ENCODE measurements at places on chromosomes 5 and 9. TPM values are rescaled to one million over a fixed set of nuclear protein-coding genes. Genes with fewer than 3 reads are reported as not detected.

- no peak for DNase-seq
These were observed at the start of the genes ITGA1 and PELO for GRCh38 chr5:52787600-52788504. TSS of gene ITGA1 (plus strand) at chr5:52787916. CDS start at chr5:52788354, 438 bp downstream. TSS of gene PELO (plus strand) at chr5:52787916. CDS start at chr5:52800395, 12,479 bp downstream.

DNA sequence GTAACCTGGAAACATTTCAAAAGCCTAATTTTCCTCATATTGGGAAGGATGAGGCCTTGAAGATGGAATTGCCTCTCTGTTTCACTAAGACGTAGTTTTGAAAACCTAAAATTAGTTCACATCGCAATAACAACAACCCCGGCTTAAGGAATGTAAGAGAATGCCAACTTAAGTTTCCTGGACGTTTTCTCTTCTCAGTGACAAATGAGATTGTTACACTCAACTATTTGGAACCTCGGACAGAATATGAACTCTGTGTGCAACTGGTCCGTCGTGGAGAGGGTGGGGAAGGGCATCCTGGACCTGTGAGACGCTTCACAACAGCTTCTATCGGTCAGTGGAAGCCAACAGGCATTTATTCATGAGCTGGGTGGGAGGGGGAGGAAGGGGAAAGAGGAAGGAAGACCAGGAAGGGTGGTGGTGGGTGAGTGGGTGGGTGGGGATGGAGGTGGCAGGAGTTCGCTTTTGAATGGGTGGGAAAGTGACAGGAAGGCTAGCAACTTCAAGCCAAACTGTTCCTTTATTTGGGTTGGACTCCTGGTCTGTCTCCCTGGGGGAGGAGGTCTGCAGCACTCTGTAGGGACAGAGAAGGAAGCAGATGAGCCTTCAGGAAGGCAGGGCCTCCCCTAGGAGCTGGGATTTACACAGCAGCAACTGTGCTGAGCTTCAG is 83.4 kb downstream of the TEK start:
- DNase-seq = no peak

DNA sequence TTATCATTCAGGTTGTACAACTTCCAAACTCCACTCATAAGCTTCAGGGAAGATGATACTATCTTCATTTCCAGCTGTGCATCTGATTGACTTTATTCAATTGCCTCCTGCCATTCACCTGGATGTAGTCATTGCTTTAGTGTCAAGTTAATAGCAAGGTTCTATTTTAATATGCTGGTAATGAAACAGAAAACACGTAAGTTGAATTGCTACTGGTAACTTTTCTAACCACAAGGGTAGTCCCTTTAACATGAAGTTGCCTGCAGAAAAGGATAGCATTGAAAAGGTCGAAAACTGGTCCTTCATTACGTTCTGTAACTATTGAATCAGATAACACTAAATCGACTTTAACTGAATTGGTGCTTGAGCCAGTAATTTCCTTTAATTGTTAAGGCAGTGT is 459.4 kb upstream of the CDH6 start:
- no peak for DNase-seq

GRCh38 chr9:17294822-17295624 is 160.2 kb downstream of the CNTLN start:
- DNase-seq = no peak

IL13 gene
- not detected for total RNA-seq

SLCO4C1 gene
- 1.5 TPM for total RNA-seq

PCDHA10 gene
- 0.33 TPM for total RNA-seq

DNA sequence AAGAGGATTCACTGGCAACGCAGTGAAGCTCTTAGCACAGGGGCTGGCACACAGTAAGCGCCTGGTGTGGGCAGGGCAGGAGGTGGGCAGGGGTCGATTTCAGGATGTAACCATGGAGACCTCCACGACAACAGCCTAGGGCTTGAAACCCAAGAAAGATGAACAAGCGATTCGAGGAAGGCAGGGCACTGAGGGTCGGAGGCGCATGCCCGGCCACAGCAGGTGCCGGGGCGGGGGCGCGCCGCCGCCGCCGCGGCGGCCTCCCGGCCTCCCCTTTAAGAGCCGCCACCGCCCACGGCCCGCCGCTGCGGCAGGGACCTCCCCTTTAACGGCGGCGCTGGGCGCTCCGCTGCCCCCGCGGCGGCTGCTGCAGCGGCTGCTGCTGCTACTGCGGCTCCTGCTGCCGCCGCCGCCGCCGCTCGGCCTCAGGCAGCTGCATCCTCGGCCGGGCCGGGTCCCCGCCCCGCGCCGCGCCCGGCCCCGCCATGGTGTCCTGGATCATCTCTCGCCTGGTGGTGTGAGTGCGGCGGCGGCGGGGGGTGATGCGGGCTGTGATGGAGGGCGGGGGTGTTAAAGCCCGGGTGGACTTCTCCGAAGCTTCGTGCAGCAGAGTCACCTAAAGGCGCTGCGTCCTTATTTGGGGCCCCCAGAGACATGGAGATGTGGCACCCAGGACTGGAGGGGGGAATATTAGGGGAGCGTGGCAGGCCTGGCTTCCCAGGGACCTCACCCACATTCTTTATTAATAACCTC is at the start of gene REEP2:
REEP2 (plus strand) TSS at position 334 of the 753 bp plus-strand sequence; CDS start at position 486, 152 bp downstream.
- no peak for DNase-seq

DNA sequence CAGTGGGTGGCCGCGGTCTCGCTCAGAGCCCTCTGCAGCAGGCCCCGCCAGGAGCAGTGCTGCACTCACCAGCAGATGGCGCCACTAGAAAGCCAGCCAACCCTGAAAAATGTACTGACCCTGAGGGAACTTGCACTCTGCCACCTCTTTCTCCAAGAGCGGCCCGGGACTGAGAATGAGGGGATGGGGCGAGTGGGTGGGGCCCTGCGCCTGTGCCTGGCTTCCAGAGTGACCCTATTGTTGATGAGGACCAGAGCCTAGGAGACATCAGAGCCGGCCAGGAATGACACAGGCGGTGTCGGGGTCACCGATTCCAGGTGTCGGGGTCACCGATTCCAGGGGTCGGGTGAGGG is 2.9 kb upstream of the IL17B start:
- no peak for DNase-seq

DNA sequence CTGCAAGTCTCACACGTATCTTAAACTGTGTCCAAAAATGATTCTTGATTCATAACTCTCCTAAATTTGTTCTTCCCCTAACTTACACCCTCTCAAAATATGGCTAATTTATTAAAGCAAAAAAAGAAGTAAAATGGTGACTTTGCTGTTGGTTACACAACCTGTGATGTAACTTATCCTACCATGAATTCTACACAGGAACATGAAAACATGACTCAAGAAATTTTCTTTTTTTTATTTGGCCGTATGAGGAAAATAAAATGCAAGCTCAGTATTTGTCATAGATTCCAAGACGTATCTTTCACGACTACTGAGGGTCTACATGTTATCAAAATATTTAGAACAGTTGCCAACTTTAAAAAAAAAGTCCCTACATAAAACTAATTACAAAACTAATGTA is 9.2 kb downstream of the LIFR start:
- no peak for DNase-seq

DNA sequence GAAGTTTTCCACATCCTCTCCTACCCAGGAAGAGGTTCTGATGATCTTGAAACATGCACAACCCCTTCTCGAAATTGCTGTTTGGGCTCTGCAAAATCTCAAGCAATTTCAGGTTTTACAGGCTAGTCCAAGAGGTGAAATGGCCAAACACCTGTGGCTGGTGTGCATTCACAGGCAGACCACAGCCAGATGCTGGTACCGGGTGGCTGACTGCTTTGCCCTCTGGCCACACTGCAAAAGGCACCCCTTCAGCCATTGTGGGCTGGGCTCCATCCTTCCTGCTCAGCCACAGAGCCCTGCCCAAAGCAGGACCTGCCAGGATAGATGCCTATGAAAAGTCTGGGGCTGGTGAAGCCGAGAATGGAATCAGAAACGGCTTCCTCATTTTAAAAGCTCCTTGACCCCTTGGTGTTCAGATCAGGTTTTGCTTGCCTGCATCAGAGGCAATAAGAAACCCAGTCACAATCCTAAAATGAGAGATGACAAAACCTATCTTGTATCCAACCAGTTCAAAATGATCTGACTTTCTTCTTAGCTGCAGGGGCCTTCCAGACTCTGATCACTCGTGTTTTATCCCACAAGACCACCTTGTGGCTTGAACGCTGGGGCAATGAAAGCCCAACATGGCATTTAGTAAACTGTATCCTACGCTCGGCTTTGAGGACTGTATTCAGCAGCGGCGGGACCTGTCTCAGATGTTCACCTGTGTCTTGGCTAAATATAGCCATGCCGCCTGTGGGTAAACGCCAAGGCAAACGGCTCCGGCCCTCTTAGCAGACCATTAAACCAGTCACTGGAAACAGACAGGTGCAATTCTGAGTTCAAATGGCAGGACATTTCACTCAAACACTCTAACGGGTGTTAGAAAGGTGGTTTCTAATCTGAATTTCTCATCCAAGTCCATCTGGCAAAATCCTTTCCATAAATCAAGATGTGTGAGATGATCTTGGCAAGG is 49.6 kb downstream of the EPB41L4B start:
- DNase-seq = no peak

GRCh38 chr5:90326995-90327394 is 82.6 kb downstream of the CETN3 start:
- no peak for DNase-seq

LHX3 gene
- not detected for total RNA-seq

CRHBP gene
- not detected for total RNA-seq

IL4 gene
- not detected for total RNA-seq

C9orf50 gene
- not detected for total RNA-seq

- DNase-seq = no peak
These were observed 26.3 kb upstream of the CORO2A start for GRCh38 chr9:98218562-98219363.

GRCh38 chr5:166581826-166582225 is 1709.6 kb upstream of the WWC1 start:
- peak; percentile 16 for DNase-seq

- DNase-seq = peak; percentile 7
These were observed 1096.3 kb upstream of the DMAC1 start for GRCh38 chr9:8895861-8896224.

HAVCR1 gene
- 0.29 TPM for total RNA-seq

LARP1 gene
- total RNA-seq = 142 TPM

UQCRQ gene
- total RNA-seq = 197 TPM

DNA sequence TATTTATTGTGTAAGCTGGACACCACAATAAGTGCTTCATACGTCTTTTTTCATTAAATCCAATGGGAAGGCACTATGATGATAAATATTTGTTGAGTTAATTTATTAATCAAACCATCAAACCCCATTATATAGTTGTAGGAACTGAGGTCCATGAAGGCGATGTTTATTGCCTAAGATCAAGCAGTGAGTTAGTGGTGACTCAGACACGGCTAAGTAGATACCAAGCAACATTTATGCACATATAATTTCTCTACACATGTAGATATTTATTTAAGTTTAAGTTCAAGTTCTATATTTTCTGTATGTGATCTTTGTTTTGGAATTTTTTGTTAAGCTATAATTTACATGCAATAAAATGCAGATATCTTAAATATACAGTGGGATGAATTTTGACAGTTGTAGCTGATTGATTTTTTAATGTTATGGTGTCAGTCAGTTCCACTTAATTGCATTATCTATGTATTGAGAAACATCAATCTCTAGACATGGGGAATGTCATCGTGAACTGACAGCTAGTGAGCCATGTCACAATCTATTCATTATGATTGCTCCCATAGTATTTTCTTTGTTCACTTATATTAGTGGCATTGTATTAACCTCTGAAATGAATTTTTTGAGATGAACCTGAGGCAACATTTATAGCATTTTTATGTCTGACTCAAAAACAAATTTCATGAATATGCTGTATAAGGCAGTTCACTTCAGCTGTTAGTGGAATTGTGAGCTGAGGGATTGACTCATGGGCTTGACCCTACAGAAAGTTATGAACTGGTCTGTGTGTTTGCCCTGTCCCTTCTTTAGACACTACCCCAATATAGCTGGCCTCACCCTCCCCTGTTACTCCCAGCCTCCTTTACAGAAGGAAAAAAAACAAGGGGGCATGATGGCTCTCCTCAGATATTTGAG is 11.9 kb upstream of the GARNL3 start:
- no peak for DNase-seq

CTXN3 gene
- total RNA-seq = not detected

DNA sequence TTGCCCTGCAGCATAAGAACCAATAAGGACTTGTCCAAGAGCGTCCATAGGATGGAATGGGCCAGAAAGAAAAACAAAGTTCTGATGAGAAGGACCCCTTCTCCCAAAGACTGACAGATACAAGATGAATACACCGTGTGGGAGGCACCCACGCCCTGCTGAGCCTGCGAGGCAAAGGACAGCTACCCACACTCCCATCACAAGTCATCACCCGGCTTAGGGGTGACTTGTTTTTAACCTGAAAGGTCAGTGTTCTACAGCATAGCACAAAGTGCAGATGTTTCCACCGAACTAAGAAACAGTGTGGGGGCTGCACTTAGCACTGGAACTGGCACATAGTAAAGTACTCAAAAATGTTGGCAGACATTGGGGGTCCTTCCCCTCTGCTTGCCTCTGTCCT is 13.9 kb downstream of the TNIP1 start:
- DNase-seq = no peak

LCN2 gene
- 283 TPM for total RNA-seq

PCDHA1 gene
- total RNA-seq = not detected

- no peak for DNase-seq
These were observed 462.2 kb downstream of the DIRAS2 start for GRCh38 chr9:90180381-90180780.

GRCh38 chr5:136506131-136506530 is 140.8 kb upstream of the TRPC7 start:
- DNase-seq = no peak

DNA sequence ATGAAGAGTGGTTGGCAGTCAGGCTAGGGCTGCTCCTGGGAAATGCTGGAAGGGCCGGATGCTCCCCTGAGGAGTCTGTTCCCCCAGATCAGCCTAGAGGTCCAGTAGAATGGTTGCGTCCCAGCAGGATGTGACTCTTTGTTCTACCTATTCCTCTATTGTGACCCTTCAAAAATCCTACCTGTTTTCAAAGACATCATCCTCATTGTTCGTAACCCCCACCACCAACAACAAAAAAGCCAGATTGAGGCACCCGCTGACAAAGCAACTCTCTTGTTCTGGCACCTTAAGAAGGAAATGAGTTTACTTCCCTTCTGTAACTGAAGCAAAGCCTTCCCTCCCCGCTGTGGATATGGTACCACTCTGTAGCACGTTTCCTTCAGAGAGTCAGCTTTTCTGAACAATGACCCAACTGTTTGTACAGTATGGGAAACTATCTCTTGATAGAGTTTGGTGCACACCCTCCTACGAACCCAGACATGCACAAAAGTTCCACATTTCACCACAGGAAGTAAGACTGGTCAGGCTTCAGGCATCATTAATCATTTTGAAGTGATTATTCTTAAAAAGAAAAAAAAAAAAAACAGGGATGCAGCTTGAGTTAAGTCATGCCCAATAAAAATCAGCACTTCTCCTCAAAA is 207.2 kb downstream of the ENC1 start:
- DNase-seq = peak; percentile 63

MZB1 gene
- total RNA-seq = not detected

- DNase-seq = no peak
These were observed 548 bp downstream of the CEP120 start for GRCh38 chr5:123422433-123423277.

EXOC3 gene
- total RNA-seq = 33.7 TPM

- DNase-seq = no peak
These were observed 36.8 kb downstream of the ROPN1L start for GRCh38 chr5:10478436-10478835.
